ENCODE measurements at places on chromosomes 16 and 17.

- no peak for DNase-seq
Observed at GRCh38 chr17:61388561-61389356, 10.9 kb upstream of the TBX2 start.

DNA sequence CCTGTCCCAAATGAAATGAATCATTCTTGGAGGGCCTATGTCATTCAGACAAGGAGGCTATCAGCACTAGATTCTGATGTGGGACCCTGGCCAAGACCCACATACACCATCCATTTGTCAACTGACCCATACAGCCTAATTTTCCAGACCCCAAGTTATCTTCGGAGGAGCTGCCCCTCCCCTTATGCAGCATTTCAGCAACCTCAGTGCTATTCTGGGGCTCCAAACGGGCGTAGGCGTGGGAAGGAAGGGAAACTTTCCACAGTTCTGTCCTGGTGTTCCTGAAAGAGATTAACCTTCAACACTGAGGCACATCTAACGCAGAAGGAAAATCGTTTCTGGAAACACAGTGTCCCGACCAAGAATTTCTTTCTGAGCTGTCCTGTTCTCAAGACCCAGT lies 86.7 kb downstream of the MYH11 start:
- DNase-seq, result no peak

- no peak for DNase-seq
Observed at GRCh38 chr16:76483307-76483909, 206.2 kb downstream of the CNTNAP4 start.

DNA sequence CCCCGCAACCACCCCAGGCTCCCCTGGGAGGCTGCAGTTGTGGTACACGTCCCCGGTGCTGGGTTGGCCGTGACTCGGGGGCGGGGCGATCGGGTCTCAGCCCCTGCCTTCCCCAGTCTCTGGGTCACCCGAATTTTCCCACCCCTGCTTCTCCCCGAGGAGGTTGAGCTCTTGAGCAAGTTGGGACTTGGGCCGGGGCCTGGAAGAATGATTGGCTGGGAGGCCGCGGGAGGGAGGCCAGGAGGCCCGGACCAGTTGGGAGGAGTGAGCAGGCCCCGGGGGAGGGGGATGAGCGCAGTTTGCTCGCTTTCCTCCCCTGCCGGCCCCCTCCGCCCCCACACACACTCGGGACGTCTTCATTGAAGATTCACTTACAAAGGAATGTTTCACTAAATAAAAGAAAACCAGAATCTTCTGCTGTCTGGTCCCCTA lies 4.5 kb upstream of the HEXIM1 start:
- no peak for DNase-seq

GRCh38 chr16:3400446-3400778 lies 392 bp downstream of the ZSCAN32 start:
- no peak for DNase-seq

GRCh38 chr16:19621445-19621844 lies 65.9 kb downstream of the VPS35L start:
- DNase-seq, result no peak

DNA sequence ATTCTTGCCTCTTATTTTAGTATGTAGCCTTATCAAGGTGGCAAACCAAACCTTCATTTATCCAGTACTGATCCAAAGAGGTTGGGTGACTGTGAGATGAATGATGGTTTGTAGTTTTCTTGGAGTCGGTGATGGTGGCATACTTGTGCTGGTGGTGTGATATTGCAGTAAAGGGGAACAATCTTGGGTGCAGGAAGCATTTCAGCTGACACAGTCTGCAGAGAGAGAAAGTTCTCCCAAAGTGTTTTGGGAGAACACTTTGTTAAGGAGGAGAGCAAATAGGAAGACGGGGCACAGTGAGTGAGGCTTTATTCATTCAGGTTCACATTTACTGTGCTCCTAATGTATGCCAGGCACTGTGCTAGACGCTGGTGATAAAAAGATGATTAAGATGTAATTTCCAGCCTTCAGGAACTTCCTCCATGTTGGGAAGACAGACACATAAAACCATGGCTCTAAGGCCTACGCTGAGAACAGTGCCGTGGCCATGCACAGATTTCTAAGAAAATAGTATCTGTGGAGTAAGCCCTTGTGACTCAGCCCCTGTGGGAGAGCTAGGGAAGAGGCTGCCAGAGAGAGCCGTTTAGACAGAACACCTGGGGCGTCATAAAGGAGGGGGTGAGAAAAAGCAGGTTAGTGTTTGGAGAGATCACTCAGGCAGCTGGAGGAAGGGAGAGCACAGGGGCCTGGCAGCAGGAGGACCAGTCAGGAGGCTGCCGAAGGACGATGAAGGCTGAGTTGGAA lies 13.8 kb downstream of the HEATR3 start:
- DNase-seq, result no peak

GRCh38 chr17:28920201-28920600 lies 17.3 kb upstream of the DHRS13 start:
- DNase-seq, result no peak

- no peak for DNase-seq
Observed at GRCh38 chr17:6501359-6501758, 55.0 kb downstream of the PITPNM3 start.

DNA sequence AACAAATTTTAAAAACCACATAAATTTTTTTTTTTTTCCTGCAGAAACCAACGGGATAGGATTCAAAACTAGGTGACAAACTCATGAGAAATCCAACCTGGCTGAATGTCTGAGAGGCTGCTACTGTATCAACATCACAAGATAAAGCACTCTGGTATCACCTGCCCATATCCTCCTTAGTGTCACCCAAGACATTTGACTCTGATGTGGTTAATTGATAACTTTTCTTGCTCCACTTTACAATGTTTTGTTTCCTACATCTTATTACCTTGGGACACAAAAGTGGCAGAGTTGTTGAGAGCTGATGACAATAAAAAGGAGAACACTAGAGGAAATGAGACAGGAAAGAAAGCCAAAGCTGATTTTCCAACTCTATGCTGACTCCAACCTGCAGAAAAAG lies 4.0 kb upstream of the FBXL20 start:
- no peak for DNase-seq

DNA sequence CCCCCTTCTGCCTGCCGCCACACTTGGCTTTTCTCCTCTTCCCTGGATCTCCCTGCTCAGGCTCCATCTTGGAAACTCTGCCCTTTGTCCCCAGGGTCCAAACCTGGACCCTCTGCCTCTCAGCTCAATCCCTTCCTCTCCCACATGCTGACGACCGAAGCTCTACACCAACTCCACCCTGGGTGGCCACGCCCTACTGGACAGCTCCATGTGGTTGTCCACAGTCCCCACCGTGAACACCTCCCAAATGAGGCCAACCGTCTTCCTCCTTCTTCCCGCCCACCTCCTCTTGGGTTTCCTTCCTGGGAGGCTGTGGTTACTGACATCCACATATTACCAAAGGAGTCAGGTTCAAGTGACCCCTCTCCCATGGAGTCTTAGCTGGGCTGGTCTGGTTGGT lies 22.6 kb upstream of the MLKL start:
- no peak for DNase-seq

DNA sequence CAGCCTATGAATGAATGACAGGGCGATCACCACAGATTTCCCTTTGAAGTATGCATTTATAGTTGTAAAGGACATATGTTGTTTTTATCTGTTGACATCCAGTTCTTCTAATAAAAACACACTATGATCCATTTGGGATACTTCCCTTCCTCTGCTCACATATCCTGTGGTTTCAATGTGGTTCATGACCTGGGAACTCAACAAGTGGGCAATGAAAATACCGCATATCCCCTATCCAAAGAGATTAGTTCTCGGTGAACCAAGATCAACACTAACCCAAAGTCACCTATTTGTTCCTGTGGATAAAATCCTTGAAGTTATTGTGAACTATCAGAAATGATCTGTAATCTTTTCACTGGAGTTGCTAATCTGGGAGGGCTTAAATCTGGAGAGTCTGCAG lies 16.0 kb downstream of the ABCA8 start:
- no peak for DNase-seq

DNA sequence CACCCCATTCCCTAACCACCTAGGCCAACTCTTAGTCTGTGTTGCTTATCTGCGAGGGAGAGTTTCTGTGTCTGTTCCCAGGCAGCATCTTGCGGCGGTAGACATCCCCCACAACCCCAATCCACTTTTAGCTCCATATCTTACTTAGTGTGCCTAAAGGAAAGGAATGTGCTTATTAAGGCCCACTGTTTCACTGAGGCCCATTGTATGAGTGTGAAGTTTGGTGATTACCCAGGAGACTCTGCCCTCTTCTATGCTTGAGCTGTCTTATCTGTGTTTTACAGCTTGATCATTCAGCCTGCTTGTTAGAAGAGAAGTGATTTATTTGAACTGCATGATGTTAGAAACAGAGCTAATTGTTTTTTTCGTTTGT lies 10.3 kb upstream of the MLYCD start:
- no peak for DNase-seq

DNA sequence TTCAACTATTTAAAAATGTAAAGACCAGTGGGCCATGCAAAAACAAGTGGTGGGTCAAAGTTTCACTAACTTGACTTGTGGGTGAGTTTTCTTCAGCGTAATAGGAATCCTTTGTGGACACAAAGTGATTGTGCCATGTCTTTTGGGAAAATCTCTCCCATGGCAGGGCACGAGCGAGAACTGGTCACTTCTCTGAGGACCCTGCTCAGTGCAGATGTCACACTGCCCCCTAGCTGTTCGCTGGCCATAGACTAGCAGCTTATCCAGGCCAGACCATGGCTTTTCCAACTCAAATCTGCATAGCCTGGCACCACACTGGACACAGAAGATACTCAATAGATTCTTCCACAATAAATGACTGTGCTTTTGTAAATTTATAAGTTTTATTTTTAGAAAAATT lies 306.0 kb upstream of the CCL2 start:
- no peak for DNase-seq

DNA sequence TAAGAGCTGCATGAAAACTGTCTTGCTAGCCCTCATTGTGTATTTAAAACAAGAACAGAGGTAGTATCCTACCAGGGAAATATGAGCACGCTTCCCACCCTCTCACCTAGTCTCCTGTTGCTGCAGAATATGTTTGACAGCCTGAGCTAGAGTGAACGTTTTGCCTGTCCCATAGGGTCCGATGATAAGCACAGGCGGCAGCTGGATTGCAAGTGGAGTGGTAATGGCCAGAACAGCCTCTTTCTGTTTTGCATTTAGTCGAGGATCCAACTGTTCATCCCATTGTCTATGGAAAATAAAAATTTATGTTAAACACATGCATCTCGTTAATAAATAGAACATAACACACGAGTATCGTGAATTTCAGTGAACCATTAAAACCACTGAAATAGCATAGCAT lies 84.2 kb downstream of the HELZ start:
- DNase-seq, result no peak

DNA sequence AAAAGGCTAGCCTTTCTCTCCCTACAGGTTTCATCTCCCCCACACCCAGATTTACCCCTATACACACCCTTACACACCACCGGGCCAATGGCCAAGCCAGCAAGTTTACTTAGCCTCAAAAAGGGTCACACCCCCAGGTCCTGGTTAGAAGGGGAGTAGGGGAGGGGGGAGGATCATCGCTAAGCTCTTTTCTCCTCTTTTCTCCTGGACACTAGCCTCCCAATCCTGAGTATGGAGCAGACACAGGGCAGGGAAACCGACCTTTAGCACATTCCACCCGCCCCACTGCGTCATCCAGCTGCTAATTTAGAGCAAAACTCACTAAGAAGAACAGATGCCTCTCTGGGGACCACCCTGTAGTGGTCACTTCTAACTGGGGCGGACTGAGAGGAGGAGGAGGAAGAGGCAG lies 4.4 kb downstream of the ACLY start:
- DNase-seq, result no peak

DNA sequence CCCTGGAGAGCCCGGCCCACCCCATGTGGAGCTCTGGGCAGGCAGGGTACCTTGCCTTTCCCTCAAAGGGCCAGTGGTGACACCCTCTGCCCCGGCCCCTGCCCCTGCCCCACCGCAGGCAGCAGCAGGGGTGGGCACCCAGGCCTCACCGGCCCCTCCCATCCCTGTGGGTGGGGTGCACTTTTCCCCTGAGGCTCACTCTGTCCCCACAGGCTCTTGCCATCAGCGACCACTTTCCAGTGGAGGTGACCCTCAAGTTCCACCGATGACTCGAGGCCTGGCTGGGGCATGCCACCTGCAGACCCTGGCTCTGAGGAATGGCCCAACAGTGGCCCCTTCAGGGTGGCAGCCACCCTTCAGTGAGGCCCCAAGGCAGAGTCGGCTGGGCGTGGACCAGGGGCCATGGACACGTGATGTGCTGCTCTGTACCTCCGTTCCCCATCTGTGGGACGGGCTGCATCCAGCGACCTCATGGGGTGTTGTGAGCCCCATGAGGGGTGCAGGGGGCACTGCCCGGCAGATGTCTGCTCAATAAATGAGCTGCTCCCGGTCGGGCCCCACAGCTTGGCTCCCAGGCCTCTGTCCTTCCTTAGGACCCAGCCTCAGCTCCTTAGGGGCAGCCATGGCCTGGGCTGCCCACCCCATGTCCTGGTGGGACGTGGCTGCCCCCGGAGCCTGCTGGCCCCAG lies 2.0 kb downstream of the DNASE1L2 start:
- no peak for DNase-seq

GRCh38 chr16:23699100-23699499 lies 13.9 kb downstream of the ERN2 start:
- DNase-seq, result no peak

GRCh38 chr17:28948873-28949184 lies 2.5 kb downstream of the PHF12 start:
- DNase-seq, result no peak

- no peak for DNase-seq
Observed at GRCh38 chr17:34006126-34006525, 249.0 kb upstream of the CCL2 start.

Data from myocyte (in vitro differentiated cells).